Activated CD4-positive, alpha-beta T cell treated with anti-CD3 and anti-CD28 coated beads, Interleukin-2, amount 50 U/mL, for 24 hours (primary cell): ENCODE measurements at places on chromosomes 2 and 18.

DNA sequence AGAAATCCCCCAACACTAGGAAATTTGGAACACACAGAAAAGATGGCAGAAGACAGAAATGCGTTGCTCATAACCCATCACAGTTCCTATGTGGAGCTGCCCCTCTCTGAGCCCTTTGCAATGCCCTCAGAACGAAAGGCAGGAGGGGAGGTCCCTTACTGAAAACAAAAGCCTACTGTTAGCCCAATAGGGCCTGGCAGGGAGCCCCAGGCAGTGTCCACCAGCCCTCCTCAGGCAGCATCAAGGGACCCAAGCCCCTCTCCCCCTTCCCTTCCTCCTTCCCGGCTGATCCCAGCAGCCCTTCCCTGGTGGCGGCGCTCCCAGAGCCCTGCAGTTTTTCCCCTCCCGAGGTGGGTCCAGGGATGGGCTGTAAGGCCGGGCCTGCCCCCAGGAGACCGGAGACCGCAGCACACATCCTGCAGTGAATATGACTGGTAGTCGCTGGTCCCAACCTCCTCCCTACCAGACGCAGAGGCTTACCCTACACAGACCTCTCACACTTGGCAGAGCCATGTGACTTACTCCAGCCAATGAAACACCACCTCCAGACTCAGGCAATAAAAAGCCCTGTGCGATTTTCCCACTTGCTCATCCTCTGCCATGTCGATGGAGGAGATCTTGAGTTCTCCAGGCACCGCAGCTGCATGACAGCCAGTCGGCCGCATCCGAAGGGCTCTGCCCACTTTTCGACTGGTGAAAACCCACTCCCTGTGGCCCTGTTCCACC lies 19.4 kb upstream of the DUSP2 start:
- DNase-seq, result no peak

- DNase-seq, result no peak
These were observed 124.2 kb upstream of the SATB2 start for GRCh38 chr2:199581935-199582360.

GRCh38 chr2:5666798-5667197 lies 25.4 kb upstream of the SOX11 start:
- no peak for DNase-seq

GRCh38 chr2:88866756-88867155 lies 175.3 kb downstream of the RPIA start:
- DNase-seq, result no peak

GRCh38 chr2:15041429-15041837 lies 408.9 kb downstream of the LRATD1 start:
- no peak for DNase-seq

DNA sequence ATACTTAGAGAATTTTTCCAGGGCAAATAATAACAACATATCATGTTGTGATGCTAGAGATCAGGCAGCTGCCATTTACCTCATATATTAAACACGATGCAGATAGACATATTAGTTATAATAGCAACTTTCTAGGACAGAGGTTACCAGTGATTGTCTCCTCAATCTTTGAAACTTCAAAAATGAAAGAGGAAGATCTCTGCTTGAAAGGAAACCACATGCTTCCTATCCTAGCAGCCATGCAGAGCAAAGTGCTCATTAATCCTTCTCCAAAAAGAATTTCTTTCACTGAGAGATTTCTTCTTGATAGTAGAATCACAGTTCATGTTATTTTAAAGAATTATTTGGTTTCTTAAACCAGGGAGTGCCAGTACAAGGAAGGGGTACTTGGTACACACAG lies 317.2 kb downstream of the CPS1 start:
- no peak for DNase-seq

DNA sequence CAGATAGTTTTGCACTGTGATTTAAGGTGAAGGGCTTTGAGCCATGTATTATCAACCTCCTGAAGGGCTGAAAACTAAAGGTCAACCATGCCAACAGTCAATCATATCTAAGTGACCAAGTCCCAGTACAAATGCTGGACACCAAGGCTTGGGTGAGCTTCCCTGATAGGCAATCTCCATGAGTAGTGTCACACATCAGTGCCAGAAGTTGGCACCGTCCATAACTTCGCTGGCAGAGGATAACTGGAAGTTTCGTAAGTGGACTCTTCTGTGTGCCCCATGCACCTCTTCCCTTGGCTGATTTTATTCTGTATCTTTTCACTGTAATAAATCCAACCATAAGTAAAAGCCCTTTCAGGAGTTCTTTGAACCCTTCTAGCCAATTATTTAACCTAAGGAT lies 13.2 kb downstream of the REV1 start:
- DNase-seq, result no peak

DNA sequence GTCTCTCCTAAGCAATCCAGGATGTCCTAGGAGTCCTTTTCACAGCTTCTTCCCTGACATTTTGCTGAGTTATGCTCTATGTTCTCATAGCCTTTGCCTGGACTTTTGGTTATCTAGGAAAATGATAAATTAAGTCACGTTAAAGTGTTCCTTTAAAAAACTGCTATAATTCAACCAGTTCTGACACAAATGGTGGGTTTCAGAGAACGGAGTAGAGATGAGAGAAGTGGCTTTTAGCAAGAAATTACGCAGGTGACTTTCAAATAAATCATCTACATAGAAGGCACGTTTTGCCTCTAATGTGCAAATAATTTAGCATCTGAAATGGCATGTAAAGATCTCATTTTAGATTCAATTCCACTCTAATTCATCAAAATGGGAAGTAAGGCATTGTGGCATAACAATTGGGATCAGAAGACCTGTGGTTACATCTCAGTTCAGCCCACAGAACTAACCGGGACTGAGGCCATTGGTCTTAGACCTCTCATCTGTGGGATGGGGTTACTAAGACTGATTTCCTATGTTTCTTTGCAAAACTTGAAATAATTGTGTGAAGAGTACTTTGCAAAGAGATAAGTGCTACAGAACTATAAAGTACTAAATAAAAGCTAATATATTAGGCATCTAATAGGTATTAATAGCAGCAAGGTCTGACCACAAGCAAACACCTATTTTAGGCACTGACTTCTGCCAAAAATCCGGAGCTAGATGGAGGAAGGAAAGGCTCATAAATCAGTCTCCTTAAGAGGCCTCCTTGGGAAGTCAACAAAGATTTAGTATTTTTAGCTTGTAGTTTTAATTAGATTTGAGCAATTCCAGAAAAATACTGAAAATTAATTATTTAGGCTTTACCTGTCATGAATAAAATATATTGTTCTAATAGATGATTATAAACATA lies 211.4 kb downstream of the PIEZO2 start:
- no peak for DNase-seq

DNA sequence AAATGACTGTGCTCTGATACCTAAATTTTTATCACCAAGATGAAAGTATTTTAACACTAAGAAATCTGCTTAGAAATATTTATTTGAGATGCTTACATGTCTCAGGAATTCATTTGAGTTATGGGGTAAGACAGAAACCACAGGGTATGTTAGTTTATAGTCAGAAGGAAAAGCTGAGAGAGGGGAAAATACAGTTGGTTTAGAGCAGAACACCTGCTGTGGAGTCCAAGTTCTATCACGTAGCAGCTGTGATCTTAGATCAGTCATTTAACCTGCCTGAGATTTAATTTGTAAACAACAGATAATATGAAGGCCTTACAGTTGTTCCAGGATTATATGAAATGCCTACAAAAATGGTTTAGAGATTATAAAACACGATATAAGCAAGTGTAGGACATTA lies 29.0 kb downstream of the PDE6D start:
- DNase-seq, result no peak

GRCh38 chr18:9792565-9793245 lies 84.6 kb downstream of the RAB31 start:
- no peak for DNase-seq

DNA sequence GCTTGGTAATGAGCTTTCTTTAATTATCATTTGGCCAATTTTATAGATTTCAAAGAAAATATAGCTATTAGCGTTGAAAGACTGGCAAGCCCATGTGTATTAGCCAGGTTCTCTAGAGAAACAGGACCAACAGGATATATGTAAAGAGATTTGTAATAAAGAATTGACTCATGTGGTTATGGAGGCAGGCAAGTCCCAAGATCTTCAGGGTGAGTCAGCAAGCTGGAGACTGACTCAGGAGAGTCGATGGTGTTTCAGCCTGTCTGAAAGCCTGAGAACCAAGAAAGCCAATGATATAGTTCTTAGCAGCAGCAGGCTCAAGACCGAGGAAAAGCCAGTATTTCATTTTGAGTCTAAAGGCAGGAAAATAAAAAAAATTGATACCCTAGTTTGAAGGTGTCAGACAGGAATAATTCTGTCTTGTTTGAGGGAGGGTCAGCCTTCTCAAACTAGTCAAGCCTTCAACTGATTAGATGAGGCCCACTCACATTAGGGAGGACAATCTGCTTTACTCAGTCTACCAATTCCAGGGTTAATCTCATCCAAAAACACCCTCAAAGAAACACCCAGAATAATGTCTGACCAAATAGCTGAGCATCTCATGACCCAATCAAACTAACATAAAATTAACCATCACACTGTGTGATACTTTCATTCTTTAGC lies 78.3 kb upstream of the CRIM1 start:
- DNase-seq, result no peak

- no peak for DNase-seq
These were observed 22.1 kb upstream of the LBH start for GRCh38 chr2:30209227-30209626.

- DNase-seq, result no peak
These were observed 247.4 kb downstream of the FBXO15 start for GRCh38 chr18:73900106-73900835.

GRCh38 chr18:8559612-8560186 lies 49.5 kb upstream of the RAB12 start:
- no peak for DNase-seq

GRCh38 chr2:946073-946948 lies 4.3 kb upstream of the SNTG2 start:
- DNase-seq, result no peak

DNA sequence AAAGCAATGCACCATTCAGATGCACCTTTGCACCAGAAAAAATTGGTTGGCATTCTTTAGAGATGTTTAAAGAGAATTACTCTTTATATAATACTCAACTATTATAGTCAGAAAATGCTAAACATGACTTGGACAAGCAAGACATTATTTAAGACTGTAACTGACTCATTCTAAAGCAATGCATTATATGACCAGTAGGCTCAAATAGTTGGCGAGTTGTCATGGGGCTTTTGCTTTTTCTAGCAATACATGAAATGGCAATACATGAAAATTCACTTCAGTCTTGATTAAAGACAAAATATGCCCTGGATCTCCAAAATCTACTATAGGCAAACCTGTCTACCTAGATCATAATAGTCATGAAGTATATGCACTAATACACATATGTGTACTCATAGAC lies 216.9 kb upstream of the VWC2L start:
- DNase-seq, result no peak

DNA sequence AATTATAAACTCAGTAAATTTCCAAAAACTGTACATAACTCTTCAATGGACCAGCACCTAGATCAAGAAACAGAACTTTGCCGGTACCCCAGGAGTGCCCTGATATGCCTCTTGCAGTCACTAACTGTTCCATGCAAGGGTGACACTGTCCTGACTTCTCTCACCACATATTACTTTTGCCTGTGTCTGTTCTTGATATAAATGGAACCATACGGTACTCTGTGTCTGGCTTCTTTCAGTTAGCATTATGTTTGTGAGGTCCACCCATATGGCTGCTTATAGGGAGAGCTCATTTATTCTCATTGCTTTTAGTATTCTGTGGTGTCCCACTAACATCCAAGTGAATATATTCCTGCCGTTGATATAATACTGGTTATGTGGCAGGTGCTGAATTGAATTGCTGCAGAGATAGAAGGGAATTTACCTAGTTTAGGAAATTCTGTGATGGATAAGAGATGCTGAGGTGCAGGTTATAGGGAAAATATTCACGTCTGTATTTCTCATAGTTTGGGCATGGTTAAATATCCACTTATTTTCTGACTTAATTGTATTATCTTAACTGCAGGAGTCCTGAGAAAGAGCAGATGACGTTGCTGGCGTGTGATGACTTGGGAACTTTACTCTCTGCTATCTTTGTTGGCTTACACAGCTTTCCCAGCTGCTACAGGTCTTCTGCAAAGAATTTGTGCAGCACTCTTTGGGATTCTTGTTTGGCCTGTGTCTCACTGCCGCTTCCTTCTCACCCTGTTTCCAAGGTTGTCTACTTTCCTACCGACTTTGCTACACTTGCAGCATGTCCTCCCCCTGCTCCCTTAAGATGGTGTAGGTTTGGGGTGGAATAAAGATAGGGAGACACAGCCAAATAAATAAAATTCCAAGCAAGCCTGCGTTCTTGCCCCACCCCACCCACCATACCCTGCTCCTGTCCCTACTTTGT lies 107.9 kb downstream of the MAP4K4 start:
- DNase-seq, result no peak

DNA sequence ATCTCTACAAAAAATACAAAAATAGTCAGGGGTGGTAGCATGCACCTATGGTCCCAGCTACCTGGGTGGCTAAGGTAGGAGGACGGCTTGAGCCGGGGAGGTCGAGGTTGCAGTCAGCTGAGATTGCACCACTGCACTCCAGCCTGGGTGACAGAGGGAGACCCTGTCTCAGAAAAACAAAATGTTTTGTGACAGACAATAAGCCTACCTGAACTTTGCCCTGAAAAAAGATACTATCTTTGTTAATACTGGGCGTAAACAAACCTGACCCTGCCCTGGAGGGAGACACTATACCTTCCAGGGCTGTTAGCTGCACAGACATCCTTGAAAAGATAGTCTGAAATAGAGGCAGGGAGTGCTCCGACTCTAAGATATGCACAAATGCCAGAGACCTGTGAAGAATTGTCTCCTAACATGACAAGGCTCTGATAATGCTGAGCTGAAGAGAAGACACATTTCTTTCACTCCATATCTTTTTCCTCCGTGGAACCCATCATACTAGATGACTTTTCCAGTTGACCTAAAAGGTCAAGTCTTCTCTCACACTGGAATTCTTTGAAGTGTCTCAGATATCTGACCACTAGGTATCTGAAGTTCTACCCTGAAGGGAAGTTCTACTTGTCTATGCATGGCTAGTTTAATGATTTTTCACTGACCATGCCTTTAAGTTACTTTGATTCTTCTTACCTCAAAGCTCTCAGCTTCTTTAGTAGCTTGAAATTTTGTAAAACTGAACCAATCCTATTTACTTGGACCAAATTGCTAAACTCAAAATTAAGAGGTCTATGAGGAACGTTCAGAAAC lies 20.9 kb upstream of the HK2 start:
- DNase-seq, result no peak

DNA sequence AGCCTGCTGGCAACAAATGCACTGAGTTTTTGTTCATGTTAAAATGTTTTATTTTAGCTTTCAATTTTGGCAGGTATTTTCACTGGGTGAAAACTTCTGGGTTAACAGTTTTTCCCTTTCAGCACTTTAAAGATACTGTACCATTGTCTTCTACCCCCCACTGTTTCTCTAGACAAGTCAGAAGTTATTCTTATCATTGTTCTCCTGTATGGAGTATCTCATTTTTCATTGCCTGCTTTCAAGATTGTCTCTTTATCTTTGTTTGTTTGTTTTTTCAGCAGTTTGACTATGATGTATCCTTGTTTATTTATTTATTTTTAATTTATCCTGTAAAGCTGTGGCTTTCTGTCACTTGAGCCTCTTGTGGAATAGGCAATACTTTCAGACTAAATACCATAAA lies 277.0 kb downstream of the ICOS start:
- no peak for DNase-seq
